ENCODE measurements at places on chromosomes 4 and X. TPM values are rescaled to one million over a fixed set of nuclear protein-coding genes. Genes with fewer than 3 reads are reported as not detected.
A peak's percentile ranks its signal among the peaks of the same experiment; 100 is the strongest.

DNA sequence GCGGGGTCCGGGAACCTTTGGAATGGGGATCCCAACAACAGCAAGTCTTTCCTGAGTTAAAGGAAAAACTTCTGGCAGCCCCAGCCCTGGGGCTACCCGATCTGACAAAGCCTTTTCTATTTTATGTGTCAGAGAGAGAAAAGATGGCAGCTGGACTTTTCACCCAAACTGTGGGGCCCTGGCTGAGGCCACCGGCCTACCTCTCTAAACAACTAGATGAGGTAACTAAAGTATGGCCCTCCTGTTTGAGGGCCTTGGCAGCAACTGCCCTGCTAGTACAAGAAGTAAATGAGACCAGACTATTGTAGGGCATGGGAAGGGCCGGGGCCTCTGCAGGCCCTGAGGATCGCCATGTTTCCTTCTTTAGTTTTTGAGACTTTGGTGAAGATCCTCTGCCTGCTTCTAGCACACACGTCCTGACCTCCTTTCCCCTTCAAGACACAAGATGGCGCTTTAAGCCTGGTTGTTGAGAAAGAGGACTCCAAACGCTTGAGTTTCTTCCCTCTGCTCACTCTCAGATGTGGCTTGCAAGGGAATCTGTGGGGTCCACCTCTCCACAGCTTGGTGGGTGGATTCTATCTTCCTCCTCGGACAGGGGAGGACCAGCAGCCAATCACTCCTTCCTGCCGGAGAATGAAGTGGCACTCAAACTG lies 18.5 kb upstream of the DRD5 start:
- DNase-seq, result peak; percentile 67

DNA sequence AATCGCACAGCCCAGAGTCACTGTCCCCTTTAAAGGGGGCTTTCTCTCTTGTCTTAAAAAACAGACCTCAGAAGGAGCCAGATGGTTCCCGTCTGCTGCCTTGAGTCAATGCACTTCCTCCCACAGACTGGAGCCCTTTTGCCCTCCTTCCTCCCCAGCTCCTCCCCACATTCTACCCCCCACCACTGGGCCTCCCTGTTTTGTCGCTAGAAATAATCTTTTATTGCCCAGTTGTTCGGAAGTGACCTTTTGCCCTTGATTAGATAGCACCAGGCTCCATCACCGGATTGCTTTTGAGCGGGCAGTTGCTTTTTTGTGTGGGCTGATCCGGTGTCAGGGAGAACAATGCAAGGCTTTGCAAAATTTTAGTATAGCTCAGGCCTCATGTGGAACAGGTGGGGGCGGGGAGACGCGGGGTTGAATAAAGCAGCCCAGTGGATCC lies 47.7 kb downstream of the SPRY1 start:
- DNase-seq, result no peak

DNA sequence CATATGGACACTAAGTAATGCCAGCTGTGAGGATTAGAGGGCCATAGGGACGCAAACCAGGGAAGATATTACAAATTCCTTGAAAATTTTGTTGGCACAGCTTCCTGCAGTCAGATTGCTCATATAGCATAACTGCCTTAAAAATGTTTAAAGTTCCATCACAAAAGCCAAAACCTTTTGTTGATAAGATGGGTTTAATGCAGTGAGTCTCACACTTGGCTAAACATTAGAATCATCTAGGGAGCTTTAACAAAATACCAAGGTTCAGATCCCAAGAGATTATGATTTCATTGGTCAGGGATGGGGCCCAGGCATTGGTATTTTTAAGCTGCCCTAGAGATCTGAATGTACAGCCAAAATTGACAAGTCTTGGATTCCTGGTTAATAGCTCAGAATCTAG lies 376.5 kb upstream of the MAD2L1 start:
- DNase-seq, result no peak

GRCh38 chrX:129749069-129749468 lies 10.3 kb downstream of the XPNPEP2 start:
- DNase-seq, result no peak

DNA sequence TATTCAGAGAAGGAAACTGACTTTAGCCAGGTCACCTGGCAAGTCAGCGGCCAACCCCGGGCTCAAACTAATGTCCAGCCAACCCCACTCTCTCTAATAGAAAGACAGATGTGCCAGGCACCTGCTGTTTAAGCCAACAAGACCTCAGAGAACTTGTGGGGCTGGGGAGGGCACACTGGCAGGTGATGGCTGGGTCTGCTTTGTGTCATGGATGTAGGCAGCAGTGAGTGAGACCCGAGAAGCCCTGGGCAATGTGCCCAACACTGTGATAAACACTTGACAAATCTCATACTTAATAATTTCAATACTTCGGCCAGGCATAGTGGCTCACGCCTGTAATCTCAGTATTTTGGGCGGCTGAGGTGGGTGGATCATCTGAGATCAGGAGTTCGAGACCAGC lies 9.0 kb upstream of the CD99L2 start:
- DNase-seq, result no peak

DNA sequence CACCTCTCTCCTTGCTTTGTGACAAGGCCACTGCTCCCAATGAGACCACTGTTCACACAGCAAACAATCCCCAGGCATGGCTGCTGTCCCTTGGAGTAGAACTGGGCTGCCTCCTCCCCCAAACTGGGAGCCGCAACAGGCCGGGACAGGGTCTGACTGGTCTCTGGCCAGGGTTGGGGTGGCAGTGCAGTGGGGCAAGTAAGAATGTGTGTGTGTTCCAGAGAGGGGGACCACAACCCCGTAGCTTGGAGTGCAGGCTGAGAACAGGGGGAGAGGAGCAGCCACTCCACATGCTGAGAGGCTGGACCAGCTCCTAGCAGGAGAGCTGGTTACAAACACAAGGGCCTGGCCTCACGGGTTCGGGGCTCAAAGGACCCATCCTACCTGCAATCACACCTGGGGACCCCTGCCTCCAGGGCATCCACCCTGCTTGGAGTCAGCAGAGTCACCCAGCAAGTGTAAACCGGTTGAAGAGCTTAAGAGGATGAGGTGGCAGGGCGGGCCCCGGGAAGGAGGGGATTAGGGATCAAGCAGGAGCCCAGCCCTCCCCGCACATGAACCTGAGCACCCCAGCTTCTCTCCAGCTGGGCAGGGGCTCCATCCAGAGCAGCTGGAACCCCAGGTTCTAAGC lies 3.8 kb upstream of the ZNF185 start:
- DNase-seq, result no peak

- no peak for DNase-seq
Measured at GRCh38 chr4:152997771-152998487, 61.8 kb downstream of the FHDC1 start.

GRCh38 chr4:39931441-39931901 lies 46.2 kb downstream of the PDS5A start:
- DNase-seq, result peak; percentile 13

DNA sequence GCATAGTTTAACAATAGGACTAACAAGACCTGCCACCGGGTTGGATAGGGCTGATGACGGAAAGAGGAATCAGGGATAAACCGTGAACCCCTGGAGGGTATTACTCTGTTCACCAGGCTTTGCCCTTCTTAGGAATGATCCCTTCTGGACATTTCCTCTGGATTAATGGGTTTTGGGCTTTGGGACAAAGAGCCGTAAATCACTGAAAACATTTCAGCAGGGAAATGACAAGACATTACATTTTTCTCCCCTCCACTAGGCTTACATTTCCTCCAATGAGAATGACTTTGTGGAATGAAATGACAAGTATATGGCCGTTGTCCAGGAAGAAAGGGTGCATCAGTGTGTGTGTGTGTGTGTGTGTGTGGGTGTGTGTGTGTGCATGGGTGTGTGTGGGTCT lies 25.9 kb upstream of the RBPJ start:
- no peak for DNase-seq

DNA sequence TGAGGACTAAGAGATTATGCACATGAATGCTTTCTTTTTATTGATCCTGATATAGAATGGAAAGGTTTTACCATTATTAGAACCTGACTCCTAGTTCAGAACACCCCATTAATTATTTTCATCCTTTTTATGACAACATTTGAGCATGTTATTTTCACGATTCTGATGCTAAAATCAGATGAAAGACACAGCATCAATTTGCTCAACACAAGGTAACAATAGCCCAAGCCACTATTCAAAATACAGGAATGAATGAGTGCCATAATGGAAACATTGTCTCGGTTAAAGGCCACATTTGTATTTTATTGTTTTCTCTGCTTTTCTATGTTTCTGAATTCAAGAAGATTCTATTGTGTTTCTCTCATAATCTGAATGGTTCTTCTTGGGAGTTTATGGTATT lies 126.3 kb upstream of the POF1B start:
- DNase-seq, result no peak

DNA sequence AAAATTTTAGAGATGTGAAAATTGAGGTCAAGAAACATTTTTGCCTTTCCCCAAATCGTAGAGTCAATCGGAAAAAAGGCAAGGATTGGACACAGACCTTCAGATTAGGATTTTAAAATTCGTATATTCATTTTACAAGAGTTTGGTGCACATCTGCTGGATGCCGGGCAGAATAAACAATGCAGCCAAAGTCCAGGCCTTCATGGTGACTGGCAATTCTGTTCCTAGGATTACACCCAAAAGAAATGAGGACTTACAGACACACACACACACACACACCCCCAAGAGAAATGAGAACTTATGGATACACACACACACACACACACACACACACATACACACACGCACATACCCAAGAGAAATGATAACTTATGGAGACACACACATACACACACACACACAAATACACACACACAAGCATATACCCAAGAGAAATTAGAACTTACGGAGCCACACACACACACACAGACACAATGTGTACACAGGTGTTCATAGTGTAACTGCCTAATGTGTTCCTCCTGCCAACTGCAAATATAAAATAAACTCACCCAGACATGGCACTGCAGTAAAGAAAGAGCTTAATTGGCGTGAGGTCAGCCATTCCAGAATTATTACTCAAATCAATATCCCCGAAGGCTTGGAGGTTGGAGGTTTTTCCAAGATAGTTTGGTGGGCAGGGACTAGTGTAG lies 165.7 kb upstream of the STS start:
- no peak for DNase-seq

- no peak for DNase-seq
Measured at GRCh38 chr4:118973295-118973694, 84.6 kb downstream of the SYNPO2 start.

- DNase-seq, result no peak
Measured at GRCh38 chr4:77248805-77249204, 91.8 kb downstream of the CCNG2 start.

- DNase-seq, result no peak
Measured at GRCh38 chr4:85318415-85318814, 156.5 kb upstream of the ARHGAP24 start.

- no peak for DNase-seq
Measured at GRCh38 chrX:121258545-121258944, 211.1 kb downstream of the GLUD2 start.

GRCh38 chrX:44068043-44068442 lies 94.9 kb upstream of the NDP start:
- no peak for DNase-seq

- no peak for DNase-seq
Measured at GRCh38 chr4:86033171-86033570, 326.7 kb downstream of the MAPK10 start.

The TMEM31 gene
- total RNA-seq, result not detected

The KLHL4 gene
- total RNA-seq, result 0.27 TPM

The CT45A5 gene
- not detected for total RNA-seq

The RAB40A gene
- not detected for total RNA-seq

The TXK gene
- 58.0 TPM for total RNA-seq

The TRPC5OS gene
- not detected for total RNA-seq

The PPP2R2C gene
- not detected for total RNA-seq
